Stimulated activated CD4-positive, alpha-beta T cell treated with anti-CD3 and anti-CD28 coated beads, Interleukin-12 subunit alpha, Interleukin-12 subunit beta, amount 100 ng/mL, for 48 hours (primary cell): ENCODE measurements at places on chromosomes 6 and 20.

- no peak for DNase-seq
Measured at GRCh38 chr6:125924169-125924568, 32.4 kb upstream of the HINT3 start.

GRCh38 chr20:21101453-21101931 is 4.7 kb downstream of the LINC00237 start:
- DNase-seq: no peak

DNA sequence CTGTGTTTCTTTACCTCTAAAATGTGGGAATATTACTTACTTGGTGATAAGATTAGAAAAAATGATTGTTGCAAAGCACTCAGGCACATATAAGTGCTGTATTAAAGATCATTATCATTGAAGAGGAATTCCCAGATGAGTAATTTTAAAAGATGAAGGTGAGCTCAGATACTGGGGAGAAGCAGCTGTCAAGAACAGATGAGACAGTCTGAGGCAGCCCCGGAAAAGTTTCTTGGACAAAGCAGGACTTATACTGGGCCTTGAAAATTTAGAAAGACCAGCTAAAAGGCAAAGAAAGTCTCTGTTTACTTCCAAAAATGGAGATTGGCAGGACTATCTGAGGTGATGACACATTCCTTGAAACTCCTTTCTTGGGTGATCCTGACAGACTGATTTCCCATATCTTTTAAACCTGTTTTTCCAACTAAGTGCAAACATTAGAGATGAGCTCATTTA is 93.8 kb upstream of the MARCKS start:
- no peak for DNase-seq

- no peak for DNase-seq
Measured at GRCh38 chr20:10857352-10858070, 183.7 kb upstream of the JAG1 start.
